Nephron progenitor cell (in vitro differentiated cells): ENCODE measurements at places on chromosomes 4 and X.

GRCh38 chr4:75992462-75992861 is 1.7 kb upstream of the SDAD1 start:
- DNase-seq: no peak

GRCh38 chr4:52091801-52092200 is 40.7 kb downstream of the SPATA18 start:
- DNase-seq: no peak

GRCh38 chr4:8165374-8165896 is 6.8 kb upstream of the ABLIM2 start:
- DNase-seq: peak; percentile 33

- DNase-seq: no peak
These were observed 92.6 kb upstream of the KDR start for GRCh38 chr4:55218041-55218440.

- no peak for DNase-seq
These were observed 277.2 kb downstream of the HS3ST1 start for GRCh38 chr4:11151500-11151899.

DNA sequence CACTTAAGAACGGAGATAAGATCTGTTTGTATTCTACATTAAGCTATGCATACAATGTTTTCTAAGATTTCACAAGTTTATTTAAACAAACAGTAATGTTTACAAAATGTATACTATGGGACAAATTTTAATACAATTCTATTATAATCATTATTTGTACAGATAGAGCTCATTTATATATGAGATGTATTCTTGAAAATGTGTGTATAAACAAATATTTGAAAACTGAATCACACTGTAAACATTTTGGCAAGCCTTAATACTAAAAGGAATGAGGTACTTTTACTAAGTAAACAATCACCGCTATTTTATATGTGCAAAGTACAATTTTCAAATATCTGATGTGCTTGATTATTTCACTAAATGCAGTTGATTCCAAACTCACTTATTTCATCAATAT is 119.2 kb upstream of the MAB21L2 start:
- no peak for DNase-seq

GRCh38 chrX:19256986-19257385 is 86.7 kb upstream of the PDHA1 start:
- no peak for DNase-seq

DNA sequence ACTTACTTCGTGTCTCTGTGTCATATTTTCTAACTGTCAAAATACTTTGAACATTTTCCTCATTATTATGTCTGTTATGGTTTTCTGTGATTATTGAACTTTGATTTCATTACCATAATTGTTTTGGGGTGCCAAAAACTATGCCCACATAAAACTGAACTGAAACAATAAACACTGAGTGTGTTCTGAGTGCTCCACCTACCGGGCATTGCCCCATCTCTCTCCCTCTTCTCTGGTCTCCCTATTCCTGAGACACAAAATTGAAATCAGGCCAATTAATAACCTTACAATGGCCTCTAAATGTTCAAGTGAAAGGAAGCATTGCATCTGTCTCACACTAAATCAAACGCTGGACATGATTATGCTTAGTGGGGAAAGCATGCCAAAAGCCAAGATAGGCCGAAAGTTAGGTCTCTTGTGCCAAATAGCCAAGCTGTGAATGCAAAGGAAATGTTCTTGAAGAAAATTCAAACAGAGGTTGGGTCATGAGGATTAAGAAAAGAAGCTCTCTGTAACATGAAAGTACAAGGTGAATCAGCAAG is 972.3 kb downstream of the PCDH7 start:
- no peak for DNase-seq

- DNase-seq: no peak
These were observed 196.7 kb downstream of the HS3ST1 start for GRCh38 chr4:11232015-11232414.

DNA sequence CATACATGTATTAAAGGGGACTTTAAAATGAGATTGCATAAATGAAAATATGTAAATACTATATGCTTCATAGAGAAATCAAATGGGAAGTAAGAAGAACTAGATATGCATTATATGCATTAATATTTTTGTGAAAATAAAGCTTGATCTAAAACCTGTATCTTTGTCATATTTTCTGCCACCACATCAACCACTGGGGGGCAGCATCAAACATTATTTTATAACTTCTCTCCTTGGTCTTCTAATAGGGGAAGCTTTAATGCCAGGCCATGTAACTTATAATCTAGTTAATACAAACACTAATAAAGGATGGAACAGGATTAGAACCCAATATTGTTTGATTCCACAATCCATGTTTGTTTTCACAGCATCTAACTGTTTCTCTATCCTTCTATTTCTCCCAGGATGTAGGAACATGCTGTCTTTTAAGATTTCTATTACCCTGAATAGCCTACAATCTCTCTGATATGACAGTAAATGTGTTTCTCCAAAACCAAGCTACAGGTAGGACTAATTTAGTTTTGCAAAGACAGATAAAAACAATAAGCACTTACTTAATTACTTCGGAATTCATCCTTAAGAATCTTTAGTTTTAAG is 10.0 kb downstream of the QRFPR start:
- peak; percentile 28 for DNase-seq

DNA sequence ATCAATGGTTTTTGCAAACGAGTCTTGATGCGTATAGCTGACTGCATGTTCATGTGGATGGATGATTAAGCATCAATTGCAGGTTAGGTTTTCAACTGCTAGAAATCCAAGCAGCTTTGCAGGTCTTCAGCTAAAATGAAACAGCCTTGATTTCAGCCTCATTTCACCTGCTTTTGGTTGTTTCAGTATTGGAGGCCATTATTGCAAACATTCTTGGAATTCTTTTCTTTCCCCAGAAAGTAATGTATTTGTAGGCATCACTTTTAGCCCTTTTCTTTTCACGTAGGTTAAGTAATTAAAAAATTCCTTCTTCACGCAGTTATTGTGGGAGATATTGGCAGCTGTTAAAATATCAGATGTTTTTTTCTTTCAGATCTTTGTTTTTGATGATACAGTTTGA is 8.8 kb downstream of the ZAR1 start:
- no peak for DNase-seq
